Ecto neural progenitor cell (in vitro differentiated cells): ENCODE measurements at places on chromosomes 11 and 22.

GRCh38 chr11:995752-996420 is 40.6 kb downstream of the MUC6 start:
- DNase-seq, result no peak

DNA sequence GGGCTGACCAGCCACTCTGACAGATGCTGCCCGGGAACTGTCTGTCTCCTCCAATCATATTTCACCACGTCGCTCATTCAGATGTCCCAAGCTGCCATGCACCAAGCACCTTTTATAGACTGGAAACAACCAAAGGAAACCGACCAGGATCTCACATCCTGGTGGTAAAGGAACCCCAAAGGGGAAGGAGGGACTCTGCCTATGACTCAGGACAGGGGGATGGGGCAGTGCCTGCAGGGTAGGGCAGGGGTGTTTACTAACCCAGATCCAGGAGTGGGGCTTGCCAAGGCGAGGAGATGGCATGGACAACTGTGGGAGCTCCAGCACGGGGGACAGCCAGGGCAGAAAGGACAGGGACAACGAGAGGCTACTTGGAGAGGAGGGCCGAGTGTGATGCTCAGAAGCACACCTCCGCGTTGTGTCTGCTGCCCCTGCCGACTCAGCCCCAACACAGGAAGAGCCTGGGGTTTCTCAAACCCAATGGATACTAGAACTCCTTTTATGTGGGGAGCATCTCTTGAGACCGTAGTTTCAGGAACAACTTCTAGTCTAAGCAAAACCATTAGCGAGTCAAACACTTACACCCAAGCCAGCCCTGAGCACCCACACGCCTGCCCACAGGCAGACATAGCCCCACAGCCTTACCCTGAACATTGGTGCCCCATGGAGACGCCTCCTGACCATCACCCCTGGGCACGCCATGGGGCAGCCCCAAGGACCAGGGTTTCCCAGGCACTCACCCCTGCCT is 4.0 kb downstream of the PRODH start:
- DNase-seq, result no peak

DNA sequence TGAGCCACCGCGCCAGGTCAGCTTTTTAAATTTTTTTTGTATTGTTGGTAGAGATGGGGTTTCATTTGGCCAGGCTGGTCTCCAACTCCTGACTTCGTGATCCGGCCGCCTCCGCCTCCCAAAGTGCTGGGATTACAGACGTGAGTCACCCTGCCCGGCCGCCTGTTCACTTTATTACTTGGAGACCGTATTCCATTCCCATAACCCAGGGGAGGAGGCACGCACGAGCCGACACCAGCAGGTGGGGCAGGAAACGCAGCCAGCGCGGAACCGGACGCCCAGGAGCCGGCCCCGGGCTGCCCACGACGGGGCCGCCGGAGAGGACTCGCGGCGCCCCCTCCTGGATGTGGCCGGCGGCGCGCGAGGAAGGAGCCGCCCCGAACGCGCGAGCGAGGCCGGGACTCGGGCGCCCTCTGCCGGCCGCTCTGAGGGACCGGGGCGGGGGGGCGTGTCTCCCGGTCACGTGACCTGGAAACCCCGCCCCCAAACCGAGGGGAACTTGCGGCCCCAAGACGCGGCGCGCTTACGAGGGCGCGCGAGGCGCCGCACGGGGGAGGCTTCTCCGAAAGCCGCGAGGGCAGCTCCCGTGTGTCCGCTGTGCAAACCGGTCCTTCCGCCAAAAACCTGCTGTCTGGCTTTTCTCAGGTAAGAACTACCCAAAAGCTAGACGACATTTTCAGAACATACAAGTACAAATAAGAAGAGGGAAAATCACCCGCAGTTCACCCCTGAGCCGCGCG is 11.6 kb upstream of the RNH1 start:
- DNase-seq, result peak; percentile 89

DNA sequence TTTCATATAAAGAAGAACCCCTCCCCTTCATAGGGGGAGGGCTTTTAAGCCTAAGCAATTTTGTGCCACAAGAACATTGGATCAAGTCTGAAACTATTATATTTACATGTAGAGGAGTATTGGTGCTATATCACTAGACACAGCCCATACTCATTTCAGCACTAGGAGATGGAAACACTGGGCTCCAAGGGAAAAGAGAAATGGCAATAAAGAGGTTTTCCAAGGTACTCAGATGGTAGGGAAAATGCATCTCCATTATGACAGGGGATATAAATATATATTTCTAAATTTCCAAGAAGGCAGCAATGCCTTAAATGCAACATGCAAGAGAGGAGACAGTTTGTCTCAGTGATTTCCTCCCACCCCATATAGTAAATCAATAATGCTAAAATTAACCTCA is 209.0 kb downstream of the RAB38 start:
- no peak for DNase-seq

GRCh38 chr11:124920870-124921609 is 2.0 kb downstream of the HEPN1 start:
- peak; percentile 87 for DNase-seq

GRCh38 chr22:24096758-24097115 is 84.5 kb upstream of the SUSD2 start:
- DNase-seq, result no peak

DNA sequence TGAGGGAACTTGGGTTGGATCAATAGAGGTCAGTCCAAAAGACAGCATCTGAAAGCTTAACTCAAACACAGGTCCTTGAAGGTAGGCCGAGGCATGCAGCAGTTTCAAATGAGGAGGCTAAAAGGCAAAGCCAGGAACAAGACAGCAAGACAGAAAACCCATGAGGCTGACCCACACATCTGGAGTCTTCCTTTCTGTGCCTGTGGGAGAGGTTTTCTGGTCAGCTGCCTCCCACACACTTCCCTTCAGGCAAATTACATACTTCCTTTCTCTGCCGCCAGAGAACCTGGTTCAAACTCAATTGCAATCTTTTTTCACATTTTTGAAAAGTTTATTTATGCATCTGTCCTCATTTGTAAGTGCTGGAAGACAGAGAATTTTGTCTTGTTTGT is 29.8 kb upstream of the CRTAM start:
- no peak for DNase-seq

- DNase-seq, result no peak
Observed at GRCh38 chr22:50268655-50269113, 1.5 kb downstream of the MAPK11 start.

- no peak for DNase-seq
Observed at GRCh38 chr11:97883086-97883485, 1137.7 kb upstream of the CNTN5 start.

DNA sequence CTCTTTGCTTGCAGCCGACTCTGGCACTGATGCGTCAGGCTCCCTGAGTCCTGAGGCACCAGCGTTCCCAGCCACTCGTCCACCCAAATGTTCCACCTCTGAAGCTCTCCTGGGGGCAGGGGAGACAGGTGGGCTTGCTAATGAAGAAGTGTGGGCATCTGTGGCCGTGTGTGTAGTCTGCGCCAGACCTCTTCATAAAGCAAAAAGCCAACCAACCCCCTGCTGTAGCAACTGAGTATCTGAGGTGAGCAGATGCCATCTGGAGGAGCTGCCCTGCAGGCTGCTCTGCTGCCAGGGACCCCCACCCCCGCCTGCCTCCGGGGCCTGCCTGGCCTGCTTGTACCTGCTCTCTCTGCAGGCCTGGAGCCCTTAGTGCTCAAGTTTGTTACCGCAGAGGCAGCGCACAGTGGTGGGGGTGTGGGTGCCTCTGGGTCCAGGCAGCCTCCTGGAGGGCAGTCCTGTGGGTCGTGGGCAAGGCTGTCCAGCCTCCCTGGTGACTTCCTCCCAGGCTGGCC is 272.5 kb downstream of the TBC1D22A start:
- no peak for DNase-seq

DNA sequence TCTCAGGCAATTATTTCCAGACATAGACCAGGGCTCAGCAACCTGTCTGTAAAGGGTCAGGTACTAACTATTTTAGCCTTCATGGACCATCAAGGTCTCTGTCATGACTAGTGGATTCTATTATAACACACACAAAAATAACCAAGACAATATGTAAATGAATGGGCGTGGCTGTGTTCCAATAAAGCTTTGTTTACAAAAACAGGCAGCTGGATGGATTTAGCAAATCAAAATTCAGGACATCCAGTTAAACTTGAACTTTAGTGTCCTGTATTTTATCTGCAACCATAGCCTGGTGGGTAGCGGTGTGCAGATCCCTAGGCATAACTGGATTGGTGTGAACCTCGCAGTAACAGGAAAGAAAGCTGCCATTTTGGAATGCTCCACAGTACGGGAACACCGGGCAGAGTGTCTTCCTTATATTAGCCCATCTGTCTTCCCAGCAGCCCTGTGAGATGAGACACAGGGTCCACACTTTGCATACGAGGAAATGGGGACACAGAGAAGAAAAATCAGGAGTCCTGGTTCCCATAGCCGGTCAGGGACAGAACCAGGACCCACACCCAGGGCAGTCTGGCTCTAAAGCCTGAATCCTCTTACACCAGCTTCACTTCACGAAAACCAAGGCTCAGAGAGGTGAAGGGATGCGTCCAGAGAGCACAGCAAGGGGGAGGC is 15.6 kb downstream of the LIF start:
- no peak for DNase-seq

DNA sequence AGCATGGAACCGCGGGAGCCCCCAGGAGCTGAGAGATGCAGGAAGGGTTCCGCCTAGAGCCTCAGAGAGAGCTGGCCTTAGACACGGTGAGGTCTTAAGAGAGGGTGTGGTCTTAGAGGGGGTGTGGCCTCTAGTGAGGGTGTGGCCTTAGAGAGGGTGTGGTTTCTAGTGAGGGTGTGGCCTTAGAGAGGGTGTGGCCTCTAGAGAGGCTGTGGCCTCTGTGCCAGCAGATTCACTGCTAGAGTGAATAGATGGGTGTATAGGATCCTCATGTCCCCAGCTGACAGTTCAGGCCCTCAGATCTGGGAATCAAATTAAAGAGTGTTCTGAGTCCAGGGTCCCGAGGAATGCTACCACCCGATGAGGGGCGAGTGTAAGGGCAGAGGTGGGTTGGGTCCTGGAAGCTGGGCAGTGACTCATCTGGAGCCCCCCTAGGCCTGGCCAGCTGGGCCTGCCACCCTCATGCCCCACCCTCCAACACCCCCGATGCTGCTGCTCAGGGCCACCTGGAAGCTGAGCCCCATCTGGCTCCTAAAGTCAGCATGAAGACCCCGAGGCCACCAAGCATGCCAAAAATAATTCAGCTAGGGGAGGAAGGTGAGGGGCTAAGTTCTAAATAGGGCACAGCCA is 49.5 kb downstream of the IGF2 start:
- DNase-seq, result peak; percentile 44

GRCh38 chr11:2267851-2268728 is 2.3 kb downstream of the ASCL2 start:
- peak; percentile 51 for DNase-seq

GRCh38 chr11:46345881-46346484 is 1.3 kb upstream of the DGKZ start:
- DNase-seq, result no peak

DNA sequence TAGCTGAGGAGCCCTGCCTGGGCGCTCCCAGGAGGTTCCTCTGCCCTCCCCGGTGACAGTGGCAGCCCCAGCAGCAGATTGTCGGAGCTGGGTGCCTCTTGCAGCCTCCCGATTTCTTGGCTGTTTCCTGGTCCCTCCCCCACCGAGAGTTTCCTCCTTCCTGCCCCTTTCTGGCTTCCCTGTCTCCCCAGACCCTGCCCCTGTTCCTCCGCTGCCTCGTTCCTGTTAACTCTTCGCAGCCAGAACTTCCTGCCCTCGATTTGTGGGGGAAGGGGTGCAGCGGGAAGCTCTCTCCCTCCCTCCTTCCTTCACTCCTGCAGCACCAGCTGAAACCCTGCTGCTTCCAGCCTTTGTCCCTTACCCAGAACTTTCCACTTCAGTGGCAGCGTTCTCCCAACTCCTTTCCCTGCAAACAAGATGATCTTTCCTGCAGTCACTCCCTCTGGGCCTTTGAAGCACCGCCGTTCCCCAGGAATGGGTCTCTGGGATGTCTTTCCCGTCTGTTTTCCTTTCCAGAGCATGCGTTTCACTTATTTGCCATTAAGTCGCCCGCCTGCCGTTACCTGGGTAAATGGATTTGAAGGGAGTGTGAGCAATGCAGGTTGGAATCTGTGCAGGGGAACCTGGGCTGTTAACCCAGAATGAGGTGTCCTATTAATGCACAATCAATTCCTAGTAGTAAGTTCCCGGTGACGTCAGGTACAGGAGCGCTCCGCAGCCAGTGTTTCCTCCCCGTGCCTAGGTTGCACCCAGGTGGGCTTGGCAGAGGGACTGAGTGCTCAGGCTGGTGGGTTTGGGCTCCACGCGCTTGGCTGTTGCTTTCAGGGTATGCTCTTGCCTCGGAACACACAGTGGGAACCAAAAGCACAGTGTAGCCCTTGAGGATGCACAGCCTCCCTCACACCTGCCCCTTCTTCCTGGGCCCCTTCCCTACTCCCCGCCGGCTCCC is 4.3 kb downstream of the GRK2 start:
- no peak for DNase-seq

DNA sequence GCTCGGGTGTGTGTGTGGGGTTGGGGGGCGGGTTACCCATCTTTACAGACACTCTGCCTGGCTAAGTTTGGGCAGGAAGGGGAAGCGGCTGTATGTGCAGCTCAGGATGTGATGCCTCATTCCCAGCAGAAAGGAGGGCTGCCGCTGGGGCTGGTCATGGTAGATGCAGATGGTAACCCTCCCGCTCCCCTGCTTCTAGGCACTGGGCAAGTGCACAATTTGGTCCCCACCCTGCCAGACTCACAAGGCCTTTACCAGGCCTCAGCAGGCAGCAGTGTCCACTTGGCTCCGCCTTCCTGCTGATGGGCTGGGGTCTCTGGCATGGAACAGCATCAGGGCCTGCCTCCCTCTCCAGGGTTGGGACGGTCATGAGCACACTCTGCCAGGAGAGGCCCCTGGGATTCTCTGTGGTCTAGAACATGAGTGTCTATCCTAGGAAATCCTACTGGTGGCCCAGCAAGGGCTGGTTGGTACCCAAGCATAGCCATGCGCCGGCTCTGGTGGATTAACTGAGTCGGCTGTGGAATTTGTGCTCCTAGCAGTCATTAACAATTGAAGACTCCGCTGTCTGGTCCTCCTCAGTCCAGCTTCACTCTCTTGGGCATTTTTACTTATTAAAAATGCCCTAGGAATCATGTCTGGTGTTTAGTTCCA is 4.2 kb downstream of the LMO1 start:
- peak; percentile 45 for DNase-seq

DNA sequence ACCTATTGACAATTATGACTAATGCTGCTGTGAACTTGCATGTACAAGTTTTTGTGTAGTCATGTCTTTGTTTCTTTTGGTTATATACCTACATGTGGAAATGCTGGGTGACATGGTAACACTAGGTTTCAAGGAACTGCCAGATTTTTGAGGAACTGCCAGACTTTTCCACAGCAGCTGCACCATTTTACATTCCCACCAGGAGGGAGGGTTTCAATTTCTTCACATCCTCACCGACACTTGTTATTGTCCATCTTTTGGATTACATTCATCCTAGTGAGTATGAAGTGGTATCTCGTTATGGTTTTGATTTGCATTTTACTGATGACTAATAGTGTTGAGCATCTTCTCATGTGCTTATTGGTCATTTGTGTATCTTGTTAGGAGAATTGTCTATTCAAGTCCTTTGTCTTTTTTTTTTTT is 13.3 kb downstream of the CLDN5 start:
- no peak for DNase-seq

GRCh38 chr22:17057959-17058814 is 26.6 kb upstream of the IL17RA start:
- peak; percentile 79 for DNase-seq
